Left lung (tissue), 14 donors: ENCODE measurements at places on chromosomes 1 and 21.

DNA sequence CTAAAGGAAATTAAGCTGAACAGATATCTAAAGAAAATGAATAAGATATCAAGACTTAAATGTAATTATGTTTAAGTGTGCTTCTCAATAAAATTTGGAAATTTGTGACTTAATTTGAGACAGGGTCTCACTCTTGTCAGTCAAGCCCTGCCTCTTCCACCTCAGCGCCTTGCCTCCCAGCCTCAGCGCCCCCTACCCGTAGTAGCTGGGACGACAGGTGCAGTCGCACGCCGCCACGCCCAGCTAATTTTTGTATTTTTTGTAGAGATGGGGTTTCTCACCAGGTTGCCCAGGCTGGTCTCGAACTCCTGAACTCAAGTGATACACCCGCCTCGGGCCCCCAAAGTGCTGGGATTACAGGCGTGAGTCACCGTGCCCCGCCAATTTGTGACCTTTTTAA, 117.0 kb downstream of the CLEC20A start:
- no peak overlapping the region for H3K4me3 ChIP-seq
- no peaks in the 10 kb centered on the region for H3K4me1 ChIP-seq
- no peak overlapping the region for H3K27ac ChIP-seq
- no peaks in the 10 kb centered on the region for H3K27me3 ChIP-seq
- no peak for DNase-seq

- no peak overlapping the region for H3K27ac ChIP-seq
- no peaks in the 10 kb centered on the region for H3K36me3 ChIP-seq
- no peak for DNase-seq
- no peaks in the 10 kb centered on the region for H3K27me3 ChIP-seq
- no peak overlapping the region for H3K4me3 ChIP-seq
Observed at GRCh38 chr1:205064741-205065316, 19.4 kb downstream of the TMEM81 start.

GRCh38 chr1:160836561-160836960, 26.1 kb downstream of the CD244 start:
- H3K27me3 ChIP-seq: no peaks in the 10 kb centered on the region
- no peaks in the 10 kb centered on the region for H3K36me3 ChIP-seq
- DNase-seq: no peak
- peaks cover 4% of the 10 kb centered on the region for H3K4me1 ChIP-seq

DNA sequence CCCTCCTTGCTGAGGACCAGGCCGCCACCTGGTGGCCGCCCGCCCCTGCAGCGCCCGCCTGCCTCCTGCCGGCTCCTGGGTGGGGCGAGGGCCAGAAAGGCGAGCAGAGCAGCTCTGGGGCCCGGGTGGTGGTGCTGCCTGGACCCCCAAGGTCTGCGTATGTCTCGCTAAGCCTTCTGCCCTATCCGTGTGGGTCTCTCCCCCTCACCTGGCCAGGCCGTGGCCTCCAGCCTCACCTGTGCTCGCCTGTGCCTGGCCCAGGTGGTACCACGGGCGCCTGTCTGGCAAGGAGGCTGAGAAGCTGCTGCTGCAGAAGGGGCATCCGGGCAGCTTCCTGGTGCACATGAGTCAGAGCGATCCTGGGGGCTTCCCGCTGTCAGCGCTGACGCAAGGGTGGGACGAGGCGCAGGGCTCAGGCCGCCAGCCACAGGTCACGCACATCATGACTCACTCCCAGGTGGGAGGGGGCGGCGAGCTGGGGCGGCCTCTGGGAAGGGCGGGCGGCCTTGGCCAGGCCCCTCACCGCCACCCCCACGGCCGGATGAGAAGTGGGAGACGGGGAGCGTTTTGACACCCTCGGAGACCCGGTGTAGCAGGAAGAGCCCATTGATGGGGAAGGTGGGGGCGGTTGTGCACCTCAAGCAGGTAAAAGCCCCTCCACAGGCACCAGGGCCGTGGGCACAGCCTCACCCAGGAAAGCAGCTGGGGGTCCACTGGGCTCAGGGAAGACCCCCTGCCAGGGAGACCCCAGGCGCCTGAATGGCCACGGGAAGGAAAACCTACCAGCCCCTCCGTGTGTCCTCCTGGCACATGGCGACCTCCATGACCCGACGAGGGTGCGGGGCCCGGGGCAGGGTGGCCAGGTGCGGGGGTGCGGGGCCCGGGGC, 9.9 kb downstream of the RNF223 start:
- H3K4me1 ChIP-seq: peaks cover 36% of the 10 kb centered on the region
- no peaks in the 10 kb centered on the region for H3K36me3 ChIP-seq
- no peak overlapping the region for H3K27ac ChIP-seq
- H3K27me3 ChIP-seq: peaks cover 94% of the 10 kb centered on the region

DNA sequence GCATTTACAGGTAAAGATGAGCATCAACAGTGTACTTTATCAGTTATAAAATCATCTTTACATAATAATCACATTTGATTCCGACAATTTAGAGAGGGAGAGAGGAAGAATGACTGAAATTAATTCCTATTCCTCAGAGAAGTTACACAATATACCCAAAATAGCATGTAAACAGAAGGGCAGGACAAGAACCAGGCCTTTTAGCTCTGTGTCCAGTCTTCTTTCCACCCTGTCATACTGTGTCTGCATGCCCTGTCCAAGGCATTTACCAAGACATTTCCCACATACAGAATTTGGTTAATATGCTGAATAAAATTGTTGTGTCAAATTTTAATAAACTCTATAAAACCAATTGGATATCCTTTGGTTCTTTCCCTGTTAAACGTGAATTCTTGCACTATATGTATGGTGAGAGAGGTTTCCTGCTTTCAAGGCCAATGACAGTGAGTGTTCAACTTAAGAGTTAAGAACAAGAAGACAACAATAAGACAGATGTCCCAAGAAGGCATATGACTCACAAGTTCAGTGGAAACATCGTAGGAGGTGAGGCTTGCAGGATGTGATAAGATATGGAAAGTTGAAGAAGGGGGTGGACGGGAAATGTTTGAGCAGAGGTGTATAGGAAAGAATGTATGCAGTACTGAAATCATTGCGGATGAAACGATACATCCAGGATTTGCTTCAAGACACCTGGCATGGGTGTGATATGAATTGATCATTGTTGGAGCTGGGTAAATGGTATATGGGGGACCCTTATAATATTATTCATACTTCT, 20.8 kb downstream of the LRRC8B start:
- no peaks in the 10 kb centered on the region for H3K4me1 ChIP-seq
- no peaks in the 10 kb centered on the region for H3K27me3 ChIP-seq
- no peaks in the 10 kb centered on the region for H3K36me3 ChIP-seq
- no peak for DNase-seq
